ENCODE measurements at places on chromosomes 3 and 15.
A peak's percentile ranks its signal among the peaks of the same experiment; 100 is the strongest.

GRCh38 chr15:22861161-22861560 is 22.7 kb downstream of the NIPA2 start:
- no peak for DNase-seq

DNA sequence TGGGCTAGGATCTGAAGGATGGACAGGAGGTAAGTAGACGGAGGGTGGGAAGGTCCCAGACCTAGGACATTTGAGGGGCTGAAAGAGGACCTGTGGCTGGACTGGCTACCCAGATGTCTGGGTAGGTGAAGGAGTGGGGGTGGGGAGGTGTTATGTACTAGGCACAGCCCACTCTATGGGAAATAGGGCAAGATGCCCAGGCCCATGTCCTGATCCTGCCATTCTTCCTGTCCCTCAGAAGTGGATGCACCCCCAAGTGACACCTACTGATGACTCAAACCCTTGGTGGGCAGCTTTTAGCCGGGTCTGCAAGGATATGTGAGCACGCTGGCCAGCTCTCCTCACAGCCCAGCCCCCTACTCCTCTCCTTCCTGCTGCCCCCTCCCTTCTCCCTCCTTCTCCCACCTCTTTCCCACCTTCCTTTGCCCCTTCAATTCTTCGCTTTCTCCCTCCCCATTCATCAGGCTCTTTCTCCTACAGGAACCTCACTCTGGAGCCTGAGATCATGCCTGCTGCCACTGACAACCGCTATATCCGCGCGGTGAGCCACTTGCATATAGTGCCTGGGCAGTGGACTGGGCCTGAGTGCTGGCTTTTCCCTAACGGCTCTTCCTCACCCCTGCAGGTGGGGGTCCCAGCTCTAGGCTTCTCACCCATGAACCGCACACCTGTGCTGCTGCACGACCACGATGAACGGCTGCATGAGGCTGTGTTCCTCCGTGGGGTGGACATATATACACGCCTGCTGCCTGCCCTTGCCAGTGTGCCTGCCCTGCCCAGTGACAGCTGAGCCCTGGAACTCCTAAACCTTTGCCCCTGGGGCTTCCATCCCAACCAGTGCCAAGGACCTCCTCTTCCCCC is 5.2 kb downstream of the ACY1 start:
- DNase-seq, result no peak

DNA sequence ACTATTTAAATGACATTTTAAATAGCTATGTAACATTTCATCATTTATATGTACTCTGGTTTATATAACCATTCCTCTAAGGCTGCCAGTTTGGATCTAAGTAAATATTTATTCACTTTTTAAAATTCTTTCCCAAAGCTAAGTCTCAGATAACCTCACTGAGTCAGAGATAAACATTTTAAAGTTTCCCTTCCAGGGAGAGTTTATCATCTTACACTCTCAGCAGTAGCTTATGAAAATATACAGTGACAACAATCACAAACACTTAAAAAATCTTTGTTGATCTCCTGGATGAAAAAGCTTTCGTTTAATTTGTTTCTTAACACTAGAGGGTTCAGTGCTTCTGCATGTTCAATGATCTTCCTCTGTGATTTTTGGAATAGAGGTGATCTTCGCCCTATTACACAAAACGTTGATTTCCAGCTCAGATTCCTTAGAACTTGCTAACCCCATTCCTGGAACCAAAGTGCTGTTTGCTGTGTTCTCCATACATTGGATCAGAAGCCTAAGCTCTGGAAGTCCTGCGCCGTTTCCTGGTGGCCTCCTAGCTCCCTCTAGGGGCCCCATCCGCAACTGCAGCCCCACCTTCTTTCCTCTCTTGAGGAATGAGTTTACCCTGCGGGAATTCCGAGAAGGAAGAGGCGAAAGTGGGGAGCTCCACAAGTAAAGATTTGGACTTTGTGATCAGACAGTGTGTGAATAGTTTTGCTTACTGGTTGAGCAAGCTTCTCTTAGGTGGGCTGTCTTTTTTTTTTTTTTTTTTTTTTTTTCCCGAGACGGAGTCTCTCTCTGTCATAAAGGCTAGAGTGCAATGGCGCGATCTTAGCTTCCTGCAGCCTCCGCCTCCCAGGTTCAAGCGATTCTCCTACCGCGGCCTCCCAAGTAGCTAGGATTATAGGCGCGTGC is 29.3 kb upstream of the SACM1L start:
- DNase-seq, result peak; percentile 78

GRCh38 chr3:109532257-109533216 is 195.2 kb upstream of the DPPA4 start:
- DNase-seq, result no peak

GRCh38 chr3:79423417-79423816 is 344.4 kb downstream of the ROBO1 start:
- no peak for DNase-seq

DNA sequence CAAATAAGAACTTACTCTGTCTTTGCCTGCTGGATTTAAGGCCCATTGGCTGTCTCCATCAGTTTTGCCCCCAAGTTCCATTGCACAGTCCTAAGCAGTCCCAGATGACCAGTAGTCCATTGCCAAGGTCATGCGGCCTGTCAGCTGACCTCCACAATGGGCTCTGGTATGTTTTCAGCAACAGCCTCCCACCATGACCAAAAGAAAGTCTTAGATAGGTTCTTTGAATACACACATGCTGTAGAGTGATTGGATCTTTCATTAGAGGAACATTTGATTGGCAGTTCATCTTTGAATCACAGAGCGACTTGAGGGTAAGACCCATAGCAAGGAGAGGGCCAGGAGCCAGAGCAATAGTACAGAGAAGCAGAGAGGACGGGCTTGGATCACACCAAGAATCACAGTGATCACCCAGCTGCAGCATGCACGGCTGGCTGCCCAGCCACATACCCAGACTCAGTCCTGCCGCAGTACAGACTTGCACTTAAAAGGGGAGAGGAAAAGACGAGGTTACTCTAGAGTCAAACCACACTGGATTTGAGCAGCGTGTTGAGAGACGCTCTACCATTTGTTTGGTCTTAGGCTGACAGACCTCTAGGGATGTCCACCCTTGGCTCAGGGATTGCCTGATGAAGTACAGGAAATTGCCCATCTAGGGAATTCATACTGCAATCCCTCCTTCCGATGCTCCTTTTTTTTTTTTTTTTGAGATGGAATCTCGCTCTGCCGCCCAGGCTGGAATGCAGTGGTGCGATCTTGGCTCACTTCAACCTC is 50.4 kb downstream of the APH1B start:
- DNase-seq, result no peak

- DNase-seq, result no peak
These were observed 9.0 kb upstream of the ZXDC start for GRCh38 chr3:126484662-126485061.

DNA sequence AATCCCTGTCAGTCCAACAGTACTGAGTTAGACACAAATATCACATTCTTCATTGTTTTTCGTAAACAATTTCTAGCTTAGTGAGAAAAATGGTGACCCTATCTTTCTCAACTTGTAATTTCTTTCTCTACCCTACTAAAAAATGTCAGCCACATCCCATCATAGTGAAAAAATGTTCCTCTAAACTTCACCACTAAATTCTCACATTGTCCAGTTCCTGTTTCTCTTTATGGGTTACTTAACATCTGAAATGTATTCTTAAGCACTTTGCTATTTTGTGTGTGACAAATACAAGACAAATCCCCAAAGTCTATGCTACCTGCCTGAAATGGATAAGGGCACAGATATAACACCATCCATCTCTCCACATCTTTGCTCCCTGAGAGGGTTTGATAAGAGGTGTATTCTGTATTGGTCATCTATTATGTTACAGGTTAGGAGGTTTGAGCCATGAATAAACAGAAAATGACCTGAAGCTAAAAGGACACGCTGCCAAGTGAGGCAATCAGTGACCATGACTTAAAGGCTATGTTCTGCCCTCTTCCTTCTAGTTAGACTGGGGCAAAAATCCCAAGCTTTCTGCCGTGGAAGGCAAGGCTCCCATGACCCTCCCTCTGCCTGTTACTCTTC is 118.2 kb downstream of the GADL1 start:
- DNase-seq, result no peak

DNA sequence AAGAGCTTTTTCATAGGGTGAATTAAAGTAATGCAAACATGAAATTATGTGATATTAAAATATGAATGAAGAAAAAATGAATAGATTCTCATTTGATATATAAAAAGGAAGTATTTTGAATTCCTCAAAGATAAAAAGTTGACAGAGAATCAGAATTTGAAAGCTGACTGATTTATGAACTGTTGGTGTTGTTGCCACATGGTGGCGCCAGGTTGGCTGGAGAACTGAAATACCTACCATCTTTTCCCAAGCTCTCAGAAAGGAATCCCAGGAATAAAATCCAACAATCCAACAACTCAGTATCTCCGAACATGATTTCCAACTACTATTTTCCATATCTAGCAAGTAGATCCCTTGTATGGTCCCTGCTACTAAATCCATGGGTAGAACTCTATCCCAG is 3.1 kb downstream of the MYRIP start:
- DNase-seq, result peak; percentile 31

GRCh38 chr3:129854460-129854859 is 39.1 kb downstream of the TMCC1 start:
- DNase-seq, result no peak

GRCh38 chr3:119841808-119842471 is 60.0 kb downstream of the NR1I2 start:
- DNase-seq, result no peak

DNA sequence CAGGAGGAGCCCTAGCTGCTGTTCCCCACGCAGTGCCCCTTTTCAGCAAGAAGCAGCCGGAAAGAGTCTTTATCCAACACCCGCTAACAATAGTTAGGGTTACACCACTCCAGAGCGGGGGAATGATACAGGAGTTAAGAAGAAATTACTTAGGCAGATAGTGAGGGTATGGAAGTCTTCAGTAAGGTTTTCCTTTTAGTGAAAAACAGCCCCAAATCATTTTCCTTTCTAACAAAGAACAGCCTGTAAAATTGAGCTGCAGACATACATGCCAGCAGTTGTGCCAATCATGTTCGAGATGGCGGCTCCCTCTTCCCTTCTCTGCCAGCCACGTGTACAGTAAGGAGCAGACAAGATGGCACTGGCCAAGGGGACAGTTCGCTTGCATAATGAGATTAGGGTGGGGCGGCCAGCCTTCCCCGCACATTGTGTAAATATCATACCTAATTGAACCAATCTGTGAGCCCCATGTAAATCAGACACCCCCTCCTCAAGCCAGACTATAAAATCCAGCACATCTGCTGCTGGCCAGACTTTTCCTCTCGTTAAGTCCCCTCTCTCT is 18.5 kb upstream of the SENP5 start:
- no peak for DNase-seq

- DNase-seq, result no peak
These were observed 193.9 kb downstream of the UBE3A start for GRCh38 chr15:25244731-25245585.

- DNase-seq, result no peak
These were observed 5.7 kb upstream of the DCUN1D1 start for GRCh38 chr3:182986021-182986420.

GRCh38 chr3:66215106-66215505 is 5.7 kb upstream of the SLC25A26 start:
- no peak for DNase-seq

DNA sequence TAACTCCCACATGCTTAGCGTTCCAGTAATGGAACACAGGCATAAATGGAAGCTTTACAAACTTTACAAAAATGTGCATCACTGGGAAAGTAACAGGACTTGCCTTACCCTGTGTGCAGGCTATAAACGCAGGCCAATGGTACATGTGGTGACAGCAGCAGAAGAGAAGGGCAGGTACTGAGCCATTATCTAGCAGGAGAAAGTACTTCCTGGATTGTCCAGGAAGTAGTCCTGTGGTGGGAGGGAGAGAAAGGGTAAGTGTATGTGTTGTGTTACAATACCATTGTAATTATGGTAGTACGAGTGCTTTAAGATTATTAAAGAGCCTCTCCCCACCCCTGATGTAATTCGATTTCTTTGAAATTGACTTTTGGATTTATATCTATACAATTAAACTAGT is 5.3 kb downstream of the ATP1B3 start:
- DNase-seq, result no peak

DNA sequence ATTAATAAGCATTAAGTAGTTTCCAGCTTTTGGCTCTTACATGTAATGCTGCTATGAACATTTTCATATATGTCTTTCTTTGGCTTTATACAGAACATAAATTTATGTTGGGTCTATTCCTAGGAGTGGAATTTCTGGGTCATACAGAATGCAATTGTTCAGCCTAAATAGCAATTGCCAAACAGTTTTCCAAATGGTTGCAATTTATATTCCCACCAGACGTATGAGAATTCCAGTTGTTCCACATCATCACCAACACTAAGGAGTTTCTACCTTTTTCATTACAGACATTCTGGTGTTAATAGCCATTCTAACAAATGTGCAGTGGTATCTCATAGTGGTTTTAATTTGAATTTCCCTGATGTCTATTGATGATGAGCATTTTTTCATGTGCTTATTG is 160.1 kb upstream of the TMC3 start:
- no peak for DNase-seq

DNA sequence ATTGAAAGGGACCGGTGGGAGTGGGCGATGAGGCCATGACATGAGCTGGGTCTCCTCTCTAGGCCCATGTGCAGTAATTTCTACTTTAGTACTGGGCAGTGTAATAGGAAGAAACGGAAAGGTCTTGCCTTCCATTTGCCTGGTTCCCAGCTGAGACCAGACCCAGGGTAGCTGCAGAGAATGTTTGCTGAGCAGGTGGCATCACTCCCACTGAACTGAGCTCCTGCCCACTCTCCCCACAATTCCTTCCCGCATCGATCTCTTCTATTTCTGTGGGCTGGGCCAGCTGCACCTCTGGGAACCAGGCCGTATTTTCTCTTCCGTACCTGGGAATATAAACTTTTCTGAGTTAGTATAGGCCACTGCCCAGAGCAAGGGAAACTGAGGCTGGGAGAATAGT is 15.8 kb downstream of the ESYT3 start:
- DNase-seq, result no peak

GRCh38 chr15:79602731-79603130 is 170.6 kb downstream of the MINAR1 start:
- DNase-seq, result no peak

- DNase-seq, result no peak
These were observed 1.2 kb downstream of the CLSTN2 start for GRCh38 chr3:139935866-139936817.

DNA sequence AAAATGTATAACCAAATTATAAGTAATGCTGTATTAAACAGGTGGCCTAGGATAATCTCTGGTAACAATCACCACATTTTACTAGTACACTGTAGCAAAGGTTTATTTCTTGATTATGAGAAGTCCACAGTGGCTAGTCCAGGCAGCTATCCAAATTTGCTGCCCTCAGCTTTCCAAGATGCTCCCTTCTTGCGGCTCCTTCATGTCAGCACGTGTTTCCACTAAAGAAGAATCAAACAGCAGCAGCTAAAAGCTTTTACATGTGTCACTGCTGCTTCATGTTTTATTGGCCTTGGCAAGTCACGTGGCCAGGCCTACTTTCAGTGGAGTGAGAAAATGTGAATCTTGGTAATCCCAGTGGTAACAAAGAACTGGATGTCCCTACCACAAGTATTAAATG is 5.6 kb upstream of the RBMS3 start:
- DNase-seq, result no peak

Measured in cerebellum (tissue), 4 donors.